CD8-positive, alpha-beta T cell (primary cell): ENCODE measurements at places on chromosomes 12 and 14.

DNA sequence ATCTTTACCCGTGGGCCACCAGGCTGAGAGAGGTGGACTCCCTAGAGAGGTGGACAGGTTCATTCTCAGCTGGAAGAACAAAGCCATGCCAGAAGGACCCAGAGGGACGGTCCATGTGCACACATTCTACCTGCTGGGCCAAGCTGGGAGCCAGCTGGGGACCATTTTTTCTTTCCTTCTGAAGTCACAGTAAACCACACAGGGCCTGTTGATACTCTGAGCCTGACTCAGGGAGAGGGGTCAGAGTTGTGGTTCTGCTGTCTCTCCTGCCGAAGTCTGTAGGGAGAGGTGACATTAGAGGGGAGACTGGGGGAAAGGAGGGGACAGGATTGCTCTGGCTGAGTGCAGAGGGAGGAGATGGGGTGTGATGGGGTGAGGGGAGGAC lies 148.6 kb downstream of the TSPAN9 start:
- no peak for DNase-seq

DNA sequence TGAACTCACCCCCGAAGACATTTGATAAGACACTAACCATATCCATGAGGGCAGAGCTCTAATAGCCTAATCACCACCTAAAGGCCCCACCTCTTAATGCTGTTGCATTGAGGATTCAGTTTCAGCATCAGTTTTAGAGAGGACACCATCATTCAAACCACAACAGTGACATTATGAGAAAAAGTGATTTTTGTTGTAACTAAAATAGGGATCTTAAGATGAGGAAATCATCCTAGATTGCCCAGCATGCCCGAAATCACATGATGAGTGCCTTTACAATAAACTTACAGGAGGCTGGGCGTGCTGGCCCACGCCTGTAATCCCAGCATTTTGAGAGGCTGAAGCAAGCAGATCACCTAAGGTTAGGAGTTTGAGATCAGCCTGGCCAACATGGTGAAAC lies 9.7 kb upstream of the GLT1D1 start:
- DNase-seq, result no peak

DNA sequence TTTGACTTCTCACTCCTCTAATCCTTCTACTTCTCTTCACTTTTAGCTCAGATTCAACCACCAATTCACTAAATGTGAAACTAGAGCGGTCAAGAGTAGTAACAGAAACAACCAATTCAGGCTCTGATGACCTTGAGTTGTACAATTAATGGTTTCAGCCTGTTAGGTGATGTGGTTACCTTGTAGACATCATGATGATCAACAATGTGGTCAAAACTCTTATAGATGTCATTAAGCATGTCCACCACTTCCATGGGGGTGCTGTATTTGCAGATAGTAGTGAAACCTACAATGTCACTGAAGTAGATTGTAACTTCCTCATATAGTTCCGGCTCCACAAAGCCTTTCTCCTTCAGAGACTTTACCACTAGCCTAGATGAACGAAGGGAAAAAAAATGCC lies 54.1 kb upstream of the PLBD1 start:
- no peak for DNase-seq

DNA sequence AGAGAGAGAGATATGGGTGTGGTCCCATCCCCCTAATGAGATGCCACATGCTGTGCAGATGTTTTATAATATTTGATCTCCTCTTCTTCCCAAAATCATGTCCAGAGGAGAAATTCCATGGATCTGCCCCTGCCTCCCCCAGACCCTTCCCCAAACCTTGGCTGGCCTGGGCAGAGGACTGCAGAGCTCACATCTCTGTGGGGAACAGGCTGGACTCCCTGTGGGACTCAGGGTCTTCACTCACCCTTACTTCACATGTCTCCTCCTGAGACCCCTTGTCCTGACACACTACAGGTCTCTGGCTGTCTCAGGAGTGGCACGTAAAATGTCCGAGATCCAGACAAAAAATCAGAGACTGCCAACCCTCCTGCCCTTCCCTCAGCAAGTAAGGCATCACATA lies 76.0 kb upstream of the CAPRIN2 start:
- no peak for DNase-seq

GRCh38 chr14:75579338-75579864 lies 981 bp downstream of the FLVCR2 start:
- DNase-seq, result no peak

GRCh38 chr12:45939759-45940158 lies 50.6 kb downstream of the SCAF11 start:
- no peak for DNase-seq

DNA sequence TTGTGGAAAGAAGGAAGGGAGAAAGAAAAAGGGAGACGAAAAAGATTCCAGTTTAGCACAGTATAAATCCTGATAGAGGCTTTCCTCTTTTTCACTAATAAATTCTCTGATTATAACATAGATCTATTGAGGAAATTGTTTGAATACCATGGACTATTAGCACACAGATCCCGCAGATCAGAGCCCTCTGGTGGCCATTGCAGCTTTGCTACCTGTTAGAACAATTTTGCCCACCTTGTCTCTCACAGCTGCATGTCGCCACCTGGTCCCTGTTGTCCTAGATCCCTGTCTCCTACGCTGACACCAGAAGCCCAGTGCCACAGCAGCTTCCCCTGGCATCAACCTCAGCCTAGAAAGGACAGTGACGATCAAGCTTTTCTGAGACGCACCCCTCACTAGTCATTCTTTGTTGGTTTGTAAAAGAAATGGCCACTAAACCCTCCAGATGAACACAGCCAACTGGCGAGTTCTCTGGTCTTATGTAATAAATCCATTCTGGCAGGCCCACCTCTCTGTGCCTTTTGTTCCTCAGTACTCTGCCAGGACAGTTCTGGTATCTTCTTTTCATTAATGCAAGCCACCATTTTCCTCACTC lies 9.9 kb downstream of the GPHB5 start:
- DNase-seq, result no peak

DNA sequence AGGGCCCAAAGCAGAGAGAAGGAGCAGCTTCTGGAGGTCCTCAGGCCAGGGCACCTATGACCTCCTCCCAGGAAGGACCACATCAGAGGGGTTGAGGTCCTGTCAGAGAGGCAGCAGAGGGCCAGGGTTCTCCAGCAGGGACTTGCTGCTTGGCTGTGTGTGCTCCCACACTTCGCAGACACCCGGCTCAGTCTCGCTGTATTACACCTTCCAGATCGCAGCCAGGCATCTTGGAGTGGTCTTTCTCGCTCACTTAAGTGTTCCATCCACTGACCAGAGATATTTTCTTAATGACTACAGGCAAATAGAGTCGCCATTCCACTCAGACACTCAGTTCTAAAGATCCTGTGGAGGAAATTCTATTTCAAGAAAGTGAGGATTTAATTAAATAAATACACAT lies 84.3 kb downstream of the PRIMA1 start:
- DNase-seq, result no peak

GRCh38 chr12:23126794-23127193 lies 501.8 kb downstream of the ETNK1 start:
- DNase-seq, result no peak

DNA sequence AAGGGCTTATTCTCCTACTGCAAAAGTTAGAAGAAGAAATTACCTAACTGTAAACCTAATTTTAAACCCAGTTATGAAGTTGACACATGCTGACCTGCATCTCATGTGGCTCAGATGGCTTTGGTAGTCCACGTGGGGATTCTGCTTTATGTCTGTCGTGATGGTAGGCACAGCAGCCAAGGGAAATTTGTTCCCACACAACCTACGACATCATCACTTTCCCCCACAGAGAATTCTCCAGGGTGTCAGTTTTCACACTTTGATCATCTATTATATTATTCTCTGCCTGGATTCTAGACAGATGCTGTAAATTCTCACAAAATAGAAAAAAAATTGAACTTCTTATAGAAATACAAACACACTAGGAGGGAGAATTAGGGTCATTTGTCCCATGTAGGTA lies 70.6 kb downstream of the PTHLH start:
- DNase-seq, result no peak

DNA sequence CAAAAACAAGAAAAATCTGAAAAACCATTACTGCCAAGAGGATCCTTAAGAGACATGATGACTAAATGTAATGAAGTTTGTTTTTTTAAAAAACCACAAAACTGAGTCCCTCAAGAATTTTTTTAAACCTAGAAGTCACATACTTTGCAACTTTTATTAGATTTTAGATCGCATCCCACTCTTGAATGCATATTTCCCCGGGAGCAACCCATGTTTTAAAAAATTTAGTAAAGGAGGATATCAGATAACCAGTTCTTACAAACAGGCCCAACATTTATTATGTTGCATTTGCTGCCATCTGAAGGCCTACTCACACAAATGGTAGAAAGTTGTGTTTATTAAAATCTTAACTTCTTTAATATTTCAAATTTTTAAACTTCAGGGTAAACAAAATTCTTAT lies 44.3 kb upstream of the CCT2 start:
- DNase-seq, result no peak

DNA sequence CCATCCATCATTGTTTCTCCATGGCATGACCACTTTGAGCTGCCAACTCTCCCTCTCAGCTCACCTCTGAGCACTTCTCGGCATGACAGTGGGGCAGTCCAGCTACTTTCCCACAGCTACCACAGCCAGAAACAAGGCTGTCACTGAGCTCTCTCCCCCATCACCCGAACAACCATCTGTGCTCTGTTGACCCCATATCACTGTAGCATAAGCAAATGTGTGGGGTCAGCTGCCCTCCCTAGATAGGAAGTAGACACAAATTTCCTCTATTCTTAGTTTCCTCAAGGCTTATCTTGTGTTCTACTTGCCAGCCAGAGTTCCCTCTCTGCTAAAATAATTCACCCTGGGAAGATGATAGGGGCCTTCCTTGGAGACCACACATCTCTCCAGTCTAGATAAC lies 82.6 kb upstream of the FUT8 start:
- no peak for DNase-seq

DNA sequence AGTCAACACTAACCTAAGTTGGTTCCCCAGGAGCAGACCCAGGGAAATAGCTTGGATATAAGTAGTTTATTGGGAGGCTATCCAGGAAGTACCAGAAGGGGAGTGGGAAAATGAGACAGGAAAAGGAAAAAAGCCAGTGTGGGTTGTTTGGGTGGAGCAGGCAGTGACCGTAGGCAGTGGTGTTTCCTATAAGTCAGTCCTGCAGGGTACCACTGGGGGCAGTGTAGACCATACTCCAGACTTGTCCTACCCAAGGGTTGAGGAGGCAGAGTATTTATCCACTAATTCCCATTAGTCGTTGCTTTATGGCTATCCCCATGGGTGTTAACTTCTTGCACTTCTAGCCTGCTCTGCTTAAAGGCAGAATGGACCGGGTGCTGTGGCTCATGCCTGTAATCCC lies 6.4 kb upstream of the CCDC60 start:
- no peak for DNase-seq

GRCh38 chr12:70245458-70245857 lies 2.2 kb downstream of the CNOT2 start:
- DNase-seq, result no peak

GRCh38 chr12:12559719-12560296 lies 2.9 kb downstream of the DUSP16 start:
- DNase-seq, result no peak

DNA sequence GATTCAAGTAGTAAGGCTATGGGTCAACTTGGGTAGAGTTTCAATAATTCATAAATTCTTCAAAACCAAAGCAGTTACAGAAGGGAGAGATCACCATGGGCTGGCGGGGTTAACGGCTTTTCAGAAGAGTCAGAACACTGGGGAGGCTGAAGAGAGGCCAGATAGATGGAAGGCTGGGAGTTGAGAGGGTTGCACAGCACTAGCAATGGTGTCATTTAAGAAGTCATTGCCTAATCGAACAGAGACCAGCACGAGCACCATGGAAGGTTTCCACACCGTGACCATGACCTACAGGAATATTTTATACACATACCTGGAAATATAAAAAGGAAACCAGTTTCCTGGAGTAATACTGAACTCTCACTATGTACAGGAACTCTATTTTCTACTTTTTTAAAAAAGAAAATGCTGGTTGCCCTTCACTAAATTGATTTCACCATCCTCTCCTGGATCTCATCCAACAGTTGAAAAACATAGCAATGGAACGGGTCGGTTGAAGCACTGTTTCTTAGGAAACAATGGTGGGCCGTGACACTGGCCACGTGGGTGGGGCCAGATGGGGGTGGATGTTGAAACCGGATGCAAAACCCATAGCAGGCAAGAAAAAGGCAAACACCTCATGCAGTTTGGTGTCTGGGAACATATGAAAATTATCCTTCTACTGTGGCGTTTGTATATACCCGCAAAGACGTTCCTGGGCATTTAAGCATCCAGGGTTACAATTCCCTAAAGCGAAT lies 38.0 kb upstream of the RIN3 start:
- no peak for DNase-seq

DNA sequence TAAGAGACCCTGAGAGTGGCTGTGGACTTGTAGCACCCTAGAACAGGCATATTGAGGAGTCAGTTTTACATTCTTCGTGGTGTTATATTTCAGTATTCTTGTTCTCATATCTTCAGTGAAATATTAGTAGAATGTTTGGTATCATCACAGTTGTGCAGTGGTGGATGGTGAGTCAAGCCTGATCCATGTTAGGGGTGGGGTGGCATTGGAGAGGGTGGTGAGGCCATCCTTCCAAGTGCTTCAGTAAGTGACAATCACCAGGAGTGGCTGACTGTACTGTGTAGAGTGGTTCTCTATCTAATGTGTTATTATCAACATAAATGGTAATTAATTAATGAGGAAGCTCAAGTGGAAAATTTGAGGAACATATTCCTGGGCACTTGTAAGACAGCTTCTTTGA lies 197.7 kb upstream of the SLC16A7 start:
- DNase-seq, result no peak

DNA sequence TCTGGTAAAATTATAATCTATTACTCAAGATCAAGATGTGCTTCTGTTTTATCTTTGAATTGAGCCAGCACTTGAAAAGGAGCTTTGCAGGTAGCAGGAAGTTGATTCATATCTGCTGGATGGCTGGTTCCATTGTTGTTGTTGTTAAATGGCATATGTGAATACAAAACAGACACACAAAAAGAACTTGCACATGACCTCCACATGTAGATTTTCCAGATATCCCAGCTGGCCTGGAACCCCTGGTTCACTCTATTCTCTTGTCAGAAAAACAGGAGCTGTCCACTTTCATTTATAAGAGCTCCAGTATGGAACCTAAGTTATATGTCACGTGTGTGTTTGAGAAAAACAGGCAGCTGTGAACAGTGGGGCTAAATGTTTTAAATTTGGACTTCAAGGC lies 273.9 kb downstream of the TMEM132D start:
- no peak for DNase-seq

DNA sequence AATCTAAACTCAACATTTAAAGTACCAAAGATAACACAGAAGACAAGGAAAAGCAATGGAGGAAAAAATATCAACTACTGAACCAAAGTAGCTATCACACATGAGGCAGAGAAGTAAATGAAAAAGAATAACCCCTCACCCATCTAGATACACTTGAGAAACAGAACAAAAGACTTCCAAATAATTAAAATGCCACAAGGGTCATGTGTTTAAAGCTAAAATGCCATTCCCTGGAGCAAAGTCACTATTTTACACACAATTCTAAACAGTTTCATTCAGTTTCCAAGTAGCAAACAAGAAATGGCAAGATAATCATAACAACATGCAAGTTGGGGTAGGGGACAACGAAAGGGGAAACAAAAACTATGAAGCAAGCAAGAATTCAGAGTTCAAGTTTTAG lies 12.0 kb downstream of the OSBPL8 start:
- no peak for DNase-seq
